AG08395 (cell line): ENCODE measurements at places on chromosomes 1 and 21.

DNA sequence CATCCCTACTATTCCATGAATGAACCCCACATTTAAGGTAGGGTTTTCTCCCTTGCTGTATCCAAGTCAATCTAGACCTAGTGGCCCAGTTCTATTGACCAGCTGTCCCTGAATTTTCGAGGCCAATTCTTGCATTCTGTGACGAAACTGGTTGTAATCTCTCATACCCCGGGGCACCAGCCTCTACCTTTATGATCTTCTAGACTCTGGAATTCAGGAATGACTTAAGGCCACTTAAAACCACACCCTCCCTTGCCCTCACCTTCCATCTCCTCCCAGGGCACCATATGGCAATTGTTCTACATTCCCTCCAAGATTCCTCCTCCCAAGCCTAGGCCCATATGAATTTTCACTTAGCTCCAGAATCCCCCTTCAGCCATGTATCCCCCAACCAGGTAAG lies 48.9 kb downstream of the RHOU start:
- no peak for DNase-seq

GRCh38 chr21:24948186-24948585 lies 659.1 kb downstream of the MRPL39 start:
- no peak for DNase-seq

DNA sequence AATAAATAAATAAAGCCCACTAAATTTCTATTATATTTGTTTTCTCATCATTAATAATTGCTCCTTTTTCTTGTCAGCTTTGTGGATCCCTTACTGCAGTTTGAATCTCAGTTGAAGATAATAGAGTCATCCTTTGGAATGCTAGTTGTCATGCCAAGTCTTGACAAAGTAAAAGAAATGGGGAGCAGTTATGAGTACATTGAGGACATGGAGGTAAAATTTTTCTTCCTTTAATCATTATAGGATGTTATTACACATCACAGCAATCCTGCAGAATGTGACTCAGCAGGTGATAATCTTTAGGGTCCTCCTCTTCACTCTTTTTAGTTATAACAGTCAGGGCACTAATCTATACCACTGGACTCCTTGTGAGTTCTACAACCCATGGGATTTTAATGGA lies 24.1 kb downstream of the MROH9 start:
- peak; percentile 41 for DNase-seq

DNA sequence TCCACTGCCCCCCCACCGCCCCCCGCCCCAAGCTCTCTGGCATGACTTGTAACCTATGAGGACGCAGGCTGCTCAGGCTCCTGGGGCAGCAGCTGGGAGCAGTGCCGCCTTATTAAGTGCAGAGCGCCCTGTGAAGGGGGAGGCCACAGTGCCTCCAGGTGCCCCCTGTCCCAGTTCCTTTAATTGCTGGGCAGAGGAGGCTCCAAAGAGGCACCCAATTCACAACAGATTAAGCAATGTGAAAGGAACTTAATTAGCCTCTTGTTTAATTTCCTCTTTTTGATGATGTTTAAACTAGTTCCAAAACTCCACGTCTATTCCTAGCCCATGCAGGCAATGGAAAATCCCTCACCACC lies 3.0 kb downstream of the RXFP4 start:
- DNase-seq: no peak

DNA sequence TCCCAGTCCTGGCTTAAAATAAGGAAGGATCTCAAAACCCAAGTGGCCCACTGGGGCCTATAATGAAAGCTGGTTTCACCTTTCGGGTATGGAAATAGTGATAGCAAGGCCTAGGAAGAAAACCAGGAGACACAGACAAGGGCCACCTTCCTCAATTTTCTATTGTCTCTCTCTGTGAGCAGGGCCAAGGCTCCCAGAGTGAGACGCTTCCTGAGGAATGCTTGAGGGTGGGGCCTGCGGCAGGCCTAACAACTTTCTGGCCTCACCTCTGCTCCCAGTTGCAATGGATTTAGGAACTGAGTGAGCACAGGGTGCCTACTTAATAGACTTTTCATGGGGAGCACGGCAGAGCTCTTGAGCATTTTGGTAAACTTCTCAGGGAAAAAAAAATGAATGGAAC lies 300.9 kb downstream of the ASTN1 start:
- no peak for DNase-seq
